ENCODE measurements at places on chromosomes 12 and 14.

DNA sequence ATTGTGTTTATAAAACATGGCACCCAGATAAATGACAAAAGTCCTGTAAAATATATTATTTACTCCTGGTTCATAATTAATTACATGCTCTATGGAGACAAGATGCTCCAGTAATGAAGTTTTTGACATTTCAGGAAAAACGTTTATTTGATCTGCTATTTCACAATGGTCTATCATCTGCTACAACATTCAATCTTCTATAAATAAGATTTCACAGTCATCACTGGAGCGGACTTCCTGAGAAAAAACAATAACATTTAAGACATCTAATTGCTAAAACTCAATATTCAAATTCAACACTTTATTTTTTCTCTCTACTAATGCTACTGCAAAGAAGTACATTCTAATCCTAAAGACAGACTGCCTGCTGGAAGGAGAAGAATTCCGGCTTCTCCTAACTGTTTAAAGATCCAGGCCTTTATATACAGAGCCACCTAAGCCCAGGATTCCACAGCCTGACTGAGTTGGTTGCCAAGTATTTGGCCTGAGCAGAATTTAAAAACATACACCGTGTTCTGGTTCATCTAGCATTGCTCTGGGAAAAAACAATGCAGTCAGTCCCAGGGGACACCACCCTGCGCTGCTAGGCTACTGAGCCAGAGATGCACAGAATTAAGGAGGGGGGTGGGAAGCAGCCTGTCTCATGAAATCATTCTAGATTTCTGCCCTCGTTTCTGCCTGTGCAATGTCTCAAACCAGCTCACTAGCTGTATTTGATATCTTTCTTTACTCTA, 58.0 kb downstream of the TMTC1 start:
- DNase-seq, result no peak

GRCh38 chr12:105986779-105987684, 151.7 kb downstream of the NUAK1 start:
- DNase-seq, result no peak

GRCh38 chr12:117507548-117507947, 146.1 kb upstream of the NOS1 start:
- DNase-seq, result no peak

GRCh38 chr12:58412461-58413060, 471.2 kb downstream of the ATP23 start:
- no peak for DNase-seq

GRCh38 chr12:91663310-91663709, 480.7 kb upstream of the DCN start:
- DNase-seq, result no peak

- DNase-seq, result no peak
Measured at GRCh38 chr14:35220027-35220676, 72.0 kb upstream of the PSMA6 start.

DNA sequence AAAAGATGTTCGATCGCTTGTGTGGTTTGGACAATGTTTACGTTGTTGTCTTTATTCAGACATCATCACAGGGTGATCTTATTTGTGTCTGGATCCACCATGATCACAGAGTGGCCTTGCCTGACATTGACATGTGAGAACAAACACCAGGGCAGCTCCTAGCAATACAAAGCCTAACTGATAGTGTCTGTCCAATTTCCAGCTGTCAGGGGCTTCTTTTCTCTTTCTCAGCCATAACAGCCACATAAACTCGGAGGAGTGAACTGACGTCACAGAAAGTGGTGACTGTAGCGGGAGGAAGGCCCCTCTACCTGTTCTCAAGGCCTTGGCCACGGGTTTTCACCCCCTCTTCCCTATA, 5.8 kb upstream of the SLC6A13 start:
- DNase-seq, result no peak

GRCh38 chr12:50842637-50843493, at the start of gene TMPRSS12:
Gene TMPRSS12 (plus strand): TSS chr12:50842926. CDS start chr12:50842965, 39 bp downstream.
- DNase-seq, result no peak

DNA sequence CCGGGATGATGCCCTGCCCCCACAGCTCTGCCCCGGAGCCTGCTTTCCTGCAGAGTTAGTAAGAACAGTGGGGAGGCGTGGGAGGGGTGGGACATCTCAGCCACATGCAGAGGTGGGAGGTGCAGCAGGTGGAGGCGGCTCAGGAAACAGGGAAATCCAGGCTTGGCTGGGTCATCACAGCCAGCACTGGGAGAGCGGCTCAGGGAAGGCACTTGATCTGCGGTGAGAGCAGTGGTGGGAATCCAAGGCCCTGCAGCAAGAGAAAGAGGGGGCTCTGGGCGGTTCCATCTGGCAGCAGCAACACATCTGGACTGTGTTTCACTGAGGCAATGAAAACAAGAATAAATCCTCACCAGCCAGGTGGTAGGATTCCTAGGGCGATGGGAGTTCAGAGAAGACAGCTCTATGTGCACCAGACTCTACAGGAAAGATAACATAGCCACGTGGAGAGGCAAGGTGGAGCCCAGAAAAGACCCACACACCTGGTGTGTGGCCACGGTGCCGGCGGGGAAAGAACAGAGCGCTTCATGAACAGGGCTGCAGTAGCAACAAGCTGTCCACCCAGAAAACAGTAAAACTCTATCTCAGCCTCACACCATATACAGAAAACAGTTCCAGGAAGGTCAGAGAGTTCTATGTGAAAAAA, 57.6 kb downstream of the CCDC85C start:
- DNase-seq, result no peak

DNA sequence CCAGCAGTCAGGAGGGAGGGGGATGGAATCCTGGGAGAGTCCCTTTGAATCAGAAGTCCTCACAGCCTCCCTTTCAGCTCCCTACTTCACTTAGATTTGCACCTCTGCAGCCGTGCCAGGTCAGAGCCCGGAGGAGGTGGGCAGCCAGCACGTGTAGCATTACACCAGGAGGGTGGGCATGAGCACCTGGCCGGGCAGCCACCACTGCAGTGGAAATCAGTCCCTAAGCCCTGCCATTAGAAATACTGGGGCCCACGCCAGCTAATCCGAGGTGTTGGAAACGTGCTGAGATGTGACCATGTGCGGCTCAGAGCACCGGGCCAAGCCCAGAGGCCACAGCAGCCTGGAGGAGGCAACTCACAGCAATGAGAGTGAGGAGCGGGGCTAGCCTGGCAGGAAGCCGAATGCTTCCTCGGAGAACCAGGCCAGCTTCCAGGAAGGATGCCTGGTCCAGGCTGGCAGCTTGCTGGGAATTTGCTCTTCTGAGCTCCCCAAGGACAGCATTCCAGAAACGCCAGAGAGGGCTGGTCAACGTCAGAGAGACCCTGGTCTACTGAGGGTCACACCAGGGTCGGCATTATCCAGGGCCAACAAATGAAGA, 9.4 kb upstream of the CACNA2D4 start:
- DNase-seq, result no peak

- DNase-seq, result no peak
Measured at GRCh38 chr12:118328486-118329330, 44.0 kb downstream of the TAOK3 start.

- no peak for DNase-seq
Measured at GRCh38 chr12:122909442-122910288, 13.7 kb upstream of the VPS37B start.

- DNase-seq, result no peak
Measured at GRCh38 chr12:82475211-82475610, 116.9 kb downstream of the METTL25 start.

- DNase-seq, result no peak
Measured at GRCh38 chr12:92073094-92073493, 72.6 kb downstream of the BTG1 start.

- DNase-seq, result no peak
Measured at GRCh38 chr12:132451172-132451835, 38.6 kb upstream of the FBRSL1 start.

DNA sequence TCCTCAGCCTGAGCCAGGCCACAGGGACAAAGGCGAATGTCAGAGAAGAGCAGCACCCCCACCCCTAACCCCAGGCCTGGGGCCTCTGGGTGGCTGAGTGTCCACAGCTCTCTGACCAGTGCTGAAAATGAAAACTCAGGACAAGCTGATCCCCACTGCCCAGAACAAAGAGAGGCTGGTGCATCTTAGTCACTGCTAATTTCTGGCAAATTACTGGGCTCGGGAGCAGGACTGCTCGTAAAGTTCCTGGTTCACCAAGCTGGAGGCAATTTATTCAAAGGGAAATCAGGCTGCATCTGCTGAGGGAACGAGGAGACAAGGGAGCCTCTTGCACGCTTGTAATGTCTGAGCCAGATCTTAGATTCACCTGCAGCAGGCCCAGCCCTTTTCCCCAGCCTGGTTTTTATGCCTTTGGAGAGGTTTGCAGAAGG, 43.2 kb downstream of the CALM1 start:
- no peak for DNase-seq

GRCh38 chr12:46555406-46555852, 182.9 kb upstream of the SLC38A2 start:
- no peak for DNase-seq

- DNase-seq, result no peak
Measured at GRCh38 chr12:46887870-46888269, 62.1 kb upstream of the SLC38A4 start.

DNA sequence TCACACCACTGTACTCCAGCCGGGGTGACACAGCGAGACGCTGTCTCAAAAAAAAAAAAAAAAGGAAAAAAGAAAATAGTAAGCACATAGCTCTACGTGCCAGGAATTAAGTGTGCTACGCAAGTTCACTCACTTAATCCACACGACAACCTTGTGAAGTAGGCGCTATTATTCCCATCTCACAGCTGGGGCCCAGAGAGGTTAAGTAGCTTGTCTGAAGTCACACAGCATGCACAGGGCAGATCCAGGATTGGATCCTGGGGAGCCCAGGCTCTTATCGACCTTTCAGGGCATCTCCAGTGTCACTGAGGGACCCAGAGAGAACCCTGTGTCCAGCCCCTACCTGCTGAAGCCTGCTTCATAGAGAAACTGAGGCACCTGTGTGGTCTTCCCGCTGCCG, 11.9 kb downstream of the DHX37 start:
- no peak for DNase-seq

GRCh38 chr12:53208877-53209463, 1.9 kb upstream of the ITGB7 start:
- no peak for DNase-seq

DNA sequence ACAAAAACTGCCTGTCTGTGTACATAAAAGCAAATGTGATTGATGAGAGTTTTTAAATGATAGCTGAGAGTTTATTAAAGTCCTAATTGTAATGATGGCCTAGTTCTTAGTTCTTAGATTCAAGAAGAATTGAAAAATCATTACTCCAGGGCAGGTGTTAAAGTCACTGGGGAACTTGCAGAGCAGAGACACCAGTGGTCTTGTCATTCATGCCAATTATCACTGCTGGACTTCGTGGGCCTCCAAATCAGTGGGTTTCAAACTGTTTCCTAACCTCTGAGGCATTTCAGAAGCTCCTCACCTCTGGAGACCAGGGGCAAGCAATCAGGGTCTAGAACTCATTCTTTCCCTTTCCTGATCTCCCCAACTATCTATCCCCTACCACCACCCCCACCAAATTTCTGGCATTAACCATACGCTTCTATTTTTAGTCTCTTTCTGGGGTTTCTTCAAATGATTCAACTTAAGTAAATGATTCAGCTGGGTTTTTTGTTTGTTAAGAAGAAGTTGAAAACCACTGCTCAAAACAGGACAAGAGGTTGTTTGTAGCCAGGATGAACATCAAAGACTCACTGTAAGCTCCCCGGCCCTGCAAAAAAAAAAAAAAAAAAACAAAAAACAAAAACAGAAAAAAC, 80.1 kb downstream of the CEP83 start:
- no peak for DNase-seq

- DNase-seq, result no peak
Measured at GRCh38 chr14:102007916-102008418, 43.6 kb downstream of the DYNC1H1 start.

DNA sequence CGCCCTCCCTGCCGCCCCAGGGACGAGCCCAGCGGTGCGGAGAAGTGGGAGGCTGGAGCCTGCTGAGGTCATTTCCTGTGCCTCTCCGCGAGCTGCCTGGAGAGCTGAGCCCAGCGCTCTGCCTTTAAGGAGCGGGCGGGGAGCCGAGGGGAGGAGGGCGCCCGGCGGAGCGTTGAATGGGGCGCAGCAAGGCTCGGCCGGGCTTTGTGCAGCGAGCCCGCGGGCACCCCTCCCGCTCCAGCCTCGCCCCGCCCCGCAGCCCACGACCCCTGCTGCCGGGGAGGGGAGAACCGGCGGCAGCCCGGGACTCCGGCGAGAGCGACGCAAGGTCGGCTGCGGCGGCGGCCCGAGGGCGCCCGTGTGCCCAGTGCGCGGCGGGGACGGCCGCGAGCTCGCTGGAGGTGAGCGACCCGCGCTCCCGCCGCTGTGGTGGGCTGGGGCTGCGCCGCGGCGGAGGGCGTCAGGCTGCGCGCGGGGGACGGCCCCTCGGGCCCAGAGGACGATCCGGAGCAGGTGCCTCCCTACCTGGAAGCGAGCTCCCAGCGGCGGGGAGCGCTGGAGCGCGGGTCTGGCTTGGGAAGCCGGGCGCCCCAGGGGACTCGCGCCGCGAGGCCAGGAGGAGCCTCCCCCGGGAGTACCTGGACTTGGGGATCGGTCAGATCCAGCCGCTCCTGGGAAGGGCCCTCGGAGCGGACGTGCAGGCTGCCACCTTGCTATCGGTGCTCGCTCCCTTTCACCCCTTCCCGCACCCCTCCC, at the start of gene PLEKHH1:
TSS of gene PLEKHH1 (plus strand) at position 293 of the 756 bp plus-strand sequence. CDS start 8,578 bp downstream, outside the sequence.
- no peak for DNase-seq

- no peak for DNase-seq
Measured at GRCh38 chr12:98423963-98424362, 91.4 kb upstream of the TMPO start.

DNA sequence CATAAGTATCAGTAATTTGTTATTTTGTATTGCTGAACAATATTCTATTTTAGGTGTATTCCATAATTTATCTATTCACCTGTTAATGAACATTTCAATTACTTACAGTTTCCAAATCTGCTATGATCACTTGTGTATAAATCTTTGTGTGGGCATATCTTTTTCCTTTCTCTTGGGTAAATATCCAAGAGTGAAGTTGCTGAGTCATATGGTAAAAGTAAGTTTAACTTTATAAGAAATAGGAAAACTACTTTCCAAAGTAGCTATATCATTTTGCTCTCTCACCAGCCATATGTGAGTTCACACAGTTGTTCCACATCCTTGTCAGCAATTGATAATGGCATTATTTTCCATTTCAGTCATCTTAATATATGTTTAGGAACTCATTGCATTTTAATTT, 66.6 kb upstream of the KITLG start:
- no peak for DNase-seq

- no peak for DNase-seq
Measured at GRCh38 chr12:68585966-68586365, 24.7 kb upstream of the RAP1B start.

DNA sequence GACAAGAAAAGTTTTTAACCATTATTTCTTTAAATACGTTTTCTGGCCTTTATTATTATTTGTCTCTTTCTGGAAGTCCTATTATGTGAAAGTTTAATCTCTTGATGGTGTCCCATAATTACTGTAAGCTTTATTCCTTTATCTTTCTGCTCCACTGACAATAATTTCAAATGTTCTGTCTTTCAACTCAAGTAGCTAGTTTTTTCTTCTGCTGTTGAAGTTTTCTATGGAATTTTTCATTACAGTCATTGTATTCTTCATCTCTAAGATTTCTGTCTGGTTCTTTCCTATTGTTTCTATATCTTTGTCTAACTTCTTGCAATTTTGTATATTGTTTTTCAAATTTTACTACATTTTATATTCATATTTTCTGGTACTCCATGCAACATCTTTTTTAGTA, 173.6 kb upstream of the MGAT4C start:
- DNase-seq, result no peak

Data from effector memory CD4-positive, alpha-beta T cell (primary cell).